ENCODE measurements at places on chromosomes 2 and 18.
A peak's percentile ranks its signal among the peaks of the same experiment; 100 is the strongest.

GRCh38 chr2:11155381-11156035 lies at the start of gene SLC66A3:
SLC66A3 (plus strand) TSS chr2:11155467; CDS start chr2:11155547, 80 bp downstream.
- DNase-seq = no peak

DNA sequence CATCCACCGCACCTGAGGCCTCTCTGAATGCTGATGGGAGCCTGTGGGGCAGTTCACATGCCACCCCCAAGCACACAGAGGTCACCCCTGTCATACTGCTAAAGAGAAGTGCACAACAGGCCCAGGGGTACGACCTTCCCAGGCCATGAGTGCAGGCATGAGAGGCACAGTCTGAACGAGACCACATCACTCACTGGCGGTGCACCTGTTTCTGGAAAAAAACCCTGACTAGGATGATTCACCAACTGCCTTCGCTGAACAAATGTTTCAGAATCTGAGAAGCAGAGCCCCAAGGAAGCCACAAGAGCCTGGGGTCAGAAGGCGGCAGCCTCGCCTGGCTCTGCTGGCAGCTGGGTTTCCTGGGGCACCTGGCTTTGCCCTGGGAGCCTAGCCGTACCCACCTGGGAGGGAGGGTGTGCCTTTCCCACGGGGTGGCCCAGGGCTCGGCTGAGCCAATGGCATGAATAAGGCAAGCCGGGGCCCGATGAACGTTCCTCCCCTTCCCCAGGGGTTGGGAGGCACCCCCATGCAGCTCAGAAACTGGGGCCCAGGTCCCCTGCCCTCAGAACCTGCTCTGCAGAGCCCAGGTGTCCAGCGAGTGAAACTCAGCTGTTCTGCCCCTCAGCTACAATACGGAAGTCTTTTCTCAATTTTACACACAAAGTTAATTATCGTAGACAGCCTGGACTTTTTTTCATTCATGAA lies 73.8 kb downstream of the HDAC4 start:
- DNase-seq = peak; percentile 32

DNA sequence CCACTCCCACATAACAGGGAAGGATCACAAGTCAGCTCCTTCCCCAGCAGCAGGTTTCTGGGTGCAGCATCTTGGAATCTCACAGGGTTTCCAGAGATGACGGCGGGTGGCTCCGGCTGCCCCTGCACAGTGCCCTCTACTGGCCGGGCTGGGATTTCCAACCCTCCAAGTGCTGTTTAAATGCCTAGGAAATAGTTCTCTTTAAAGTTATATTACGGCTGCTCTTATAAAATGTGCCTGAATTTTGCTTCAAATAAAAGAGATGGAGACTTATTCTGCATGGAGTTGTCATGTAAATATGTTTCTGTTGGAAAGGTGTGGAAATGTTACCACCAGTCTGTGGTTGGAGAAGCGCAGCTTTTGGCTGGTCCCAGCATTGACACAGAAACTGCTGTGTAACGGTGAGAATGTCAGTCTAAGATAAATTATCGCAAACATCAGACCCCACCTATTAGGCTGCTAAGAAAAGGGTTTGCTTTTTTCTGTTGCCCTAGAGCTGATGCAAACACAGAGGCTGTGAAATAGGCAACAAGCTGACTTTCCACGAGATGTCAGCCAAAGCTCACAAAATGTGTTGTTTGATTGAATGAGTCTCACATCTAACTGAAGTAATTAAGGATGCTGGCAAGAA lies 3.3 kb upstream of the HJURP start:
- peak; percentile 21 for DNase-seq

DNA sequence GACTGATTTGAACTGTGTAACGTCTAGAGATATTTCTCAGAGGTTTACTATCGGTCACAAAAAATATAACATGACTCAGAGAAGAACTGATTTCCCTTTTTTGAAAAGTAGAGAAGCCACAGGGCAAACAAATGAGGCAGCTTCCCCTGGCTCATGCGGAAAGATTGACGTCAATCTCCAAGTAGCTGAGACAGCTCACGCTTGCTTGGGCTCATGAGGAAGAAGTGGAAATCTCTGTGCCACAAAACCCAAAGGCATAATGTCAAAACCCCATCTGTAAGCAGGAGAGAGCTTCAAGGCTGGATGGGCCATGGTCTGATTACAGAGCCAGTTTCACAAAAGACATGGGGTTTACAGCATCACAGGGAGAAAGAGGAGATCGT lies 188.1 kb downstream of the ARL4C start:
- no peak for DNase-seq

- no peak for DNase-seq
Measured at GRCh38 chr2:119264781-119265692, 41.4 kb downstream of the STEAP3 start.

- DNase-seq = no peak
Measured at GRCh38 chr18:6021306-6022073, 126.2 kb upstream of the TMEM200C start.

GRCh38 chr2:232538671-232539070 lies 821 bp upstream of the CHRNG start:
- no peak for DNase-seq

DNA sequence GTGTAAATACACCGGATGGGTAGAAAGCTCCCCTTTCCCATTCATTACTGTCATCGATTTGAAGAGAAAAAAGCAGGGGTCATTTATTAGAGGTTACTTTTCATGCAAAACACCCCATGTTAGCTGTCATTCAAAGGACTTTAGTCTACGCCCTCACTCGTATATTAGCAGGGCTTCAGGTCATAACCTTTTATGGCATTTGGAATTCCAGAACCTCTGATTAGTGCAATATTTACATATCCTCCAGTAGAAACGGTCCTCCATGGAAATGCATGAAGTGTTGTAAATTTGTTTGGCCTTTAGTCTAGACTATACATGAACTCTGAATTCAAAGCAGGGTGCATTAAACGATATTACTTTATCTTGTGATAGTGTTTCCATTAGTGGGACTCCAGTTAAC lies 180.5 kb downstream of the ZNF516 start:
- no peak for DNase-seq

- DNase-seq = no peak
Measured at GRCh38 chr2:143877056-143877455, 642.9 kb downstream of the ZEB2 start.

GRCh38 chr18:5439986-5440696 lies 103.7 kb downstream of the EPB41L3 start:
- no peak for DNase-seq

DNA sequence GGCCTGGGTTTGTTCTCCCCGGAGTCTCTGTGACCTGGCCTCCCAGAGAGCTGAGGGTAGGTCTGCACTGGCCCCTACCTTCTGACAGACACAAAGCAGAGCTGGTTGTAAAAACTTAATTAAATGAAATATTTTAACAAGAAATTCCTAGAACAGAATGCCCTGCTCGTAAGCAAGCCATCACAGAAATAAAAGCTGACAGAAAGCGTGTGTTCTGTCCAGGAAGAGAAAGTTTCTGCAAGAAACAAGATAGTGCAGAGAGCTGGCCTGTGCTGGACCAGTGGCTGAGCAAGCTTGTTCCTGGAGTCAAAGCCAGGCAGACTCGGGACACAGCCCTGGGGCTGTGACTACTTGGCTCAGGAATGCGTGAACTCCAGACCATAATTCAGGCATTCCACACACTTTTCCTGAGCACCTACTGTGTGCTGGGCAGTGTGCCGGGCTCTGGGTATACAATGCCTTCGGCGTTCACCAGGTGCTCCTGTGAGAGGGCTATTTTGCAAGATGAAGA lies 51.6 kb downstream of the APOB start:
- no peak for DNase-seq

DNA sequence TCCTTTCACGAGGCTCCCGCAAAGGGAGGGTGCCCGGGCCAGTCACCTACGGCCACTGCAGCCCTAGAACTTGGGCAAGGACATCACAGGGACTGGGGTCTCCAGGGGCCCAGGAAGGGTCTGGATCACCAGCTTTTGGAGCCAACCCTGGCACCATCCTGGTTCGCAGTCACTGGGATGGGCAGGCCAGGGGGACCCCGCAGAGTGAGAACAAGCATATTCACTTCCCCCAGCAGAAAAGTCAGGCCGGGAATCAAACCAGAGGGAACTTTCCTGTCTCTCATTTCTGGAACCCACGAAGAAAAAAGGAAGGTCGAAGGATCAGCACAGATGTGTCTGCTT lies 15.4 kb downstream of the SMAD7 start:
- no peak for DNase-seq

DNA sequence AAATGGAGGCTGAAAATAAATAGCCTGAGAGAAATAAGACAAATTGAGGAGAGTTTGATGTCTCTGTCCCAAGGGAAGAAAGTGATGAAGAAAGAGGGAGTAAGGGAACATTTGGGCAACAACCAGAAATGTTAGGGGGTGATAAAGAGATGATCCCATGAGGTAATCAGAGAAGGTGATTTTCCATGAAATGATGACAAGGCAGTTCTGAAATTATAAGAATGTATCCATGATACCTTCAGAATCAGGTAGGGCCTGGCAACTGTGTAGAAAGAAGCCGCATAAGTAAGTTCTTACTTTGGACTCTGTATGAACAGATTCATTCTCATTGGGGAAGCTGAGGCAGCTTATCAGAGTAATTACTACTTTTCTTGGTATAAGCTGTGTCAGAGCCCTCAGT lies 106.1 kb downstream of the THSD7B start:
- no peak for DNase-seq

DNA sequence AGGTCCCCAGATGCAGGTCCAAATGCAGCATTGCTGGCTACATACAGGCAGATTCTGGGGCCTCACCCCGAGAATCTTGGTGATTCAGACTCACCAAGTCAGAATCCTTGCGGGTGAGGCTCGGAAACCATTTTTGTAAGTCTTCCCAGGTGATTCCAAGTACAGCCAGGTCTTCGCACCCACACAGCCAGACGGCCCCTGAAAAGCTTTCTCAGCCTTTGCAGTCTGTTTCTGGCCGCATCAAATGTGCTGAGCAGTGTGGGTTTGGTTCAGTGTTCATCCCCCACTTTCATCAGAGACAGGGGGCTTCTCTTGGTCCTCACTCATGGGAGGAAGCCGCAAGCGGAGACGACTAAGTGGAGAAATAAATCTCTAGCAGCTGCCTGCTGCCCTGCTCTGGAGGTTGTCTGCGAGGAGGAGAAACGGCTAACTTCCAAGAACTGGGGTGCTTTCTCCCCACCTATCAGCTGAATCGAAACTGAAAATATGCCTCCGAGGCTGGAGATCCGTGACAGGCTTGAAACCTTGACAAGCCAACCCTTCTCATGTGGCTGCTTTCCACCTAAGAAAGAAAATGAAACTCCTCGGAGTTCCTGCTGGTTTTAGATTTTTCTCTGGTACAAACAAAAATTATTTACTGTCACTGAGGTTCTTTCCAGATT lies 8.9 kb upstream of the TMEM185B start:
- no peak for DNase-seq

GRCh38 chr2:28422908-28423741 lies 30.5 kb downstream of the FOSL2 start:
- no peak for DNase-seq

DNA sequence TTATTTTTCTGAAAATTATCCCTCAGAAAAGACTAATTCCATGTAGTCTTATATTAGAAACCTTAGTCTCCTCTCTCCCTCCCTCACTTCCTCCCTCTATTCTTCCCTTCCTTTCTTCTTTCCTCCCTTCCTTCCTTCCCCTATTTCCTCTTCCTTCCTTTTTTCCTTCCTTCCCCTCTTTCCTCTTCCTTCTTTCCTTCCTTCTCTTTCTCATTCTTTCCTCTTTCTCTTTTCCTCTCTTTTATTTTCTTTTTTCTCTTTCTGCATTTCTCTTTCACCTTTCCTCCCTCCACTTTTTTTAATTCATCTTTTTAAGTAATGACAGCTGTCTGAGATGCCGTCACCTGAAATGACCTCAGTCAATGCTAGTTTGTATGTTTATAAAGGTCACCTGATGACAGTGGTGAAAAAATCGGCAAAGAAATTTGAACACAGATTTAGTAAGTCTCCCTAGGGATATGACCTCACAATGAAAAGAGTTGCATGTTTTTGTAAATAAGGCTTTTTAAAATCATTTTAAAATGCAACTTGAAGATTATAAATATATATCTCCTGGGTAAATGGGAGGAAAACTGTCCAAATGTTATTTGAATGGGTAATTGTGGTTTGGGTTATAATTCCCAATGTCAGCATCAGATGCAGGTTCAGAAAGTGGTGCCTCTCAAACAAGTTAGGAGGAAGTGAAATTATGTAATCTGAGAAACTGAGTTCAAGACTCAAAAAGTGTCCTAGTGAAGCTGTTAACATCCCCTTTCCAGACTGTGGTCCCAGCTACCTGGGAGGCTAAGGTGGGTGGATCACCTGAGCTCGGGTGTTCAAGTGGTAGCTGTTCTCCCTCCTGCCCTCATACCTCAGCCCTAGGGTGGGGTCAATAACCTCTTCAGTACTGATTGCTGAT lies 90.3 kb upstream of the ST3GAL5 start:
- no peak for DNase-seq

DNA sequence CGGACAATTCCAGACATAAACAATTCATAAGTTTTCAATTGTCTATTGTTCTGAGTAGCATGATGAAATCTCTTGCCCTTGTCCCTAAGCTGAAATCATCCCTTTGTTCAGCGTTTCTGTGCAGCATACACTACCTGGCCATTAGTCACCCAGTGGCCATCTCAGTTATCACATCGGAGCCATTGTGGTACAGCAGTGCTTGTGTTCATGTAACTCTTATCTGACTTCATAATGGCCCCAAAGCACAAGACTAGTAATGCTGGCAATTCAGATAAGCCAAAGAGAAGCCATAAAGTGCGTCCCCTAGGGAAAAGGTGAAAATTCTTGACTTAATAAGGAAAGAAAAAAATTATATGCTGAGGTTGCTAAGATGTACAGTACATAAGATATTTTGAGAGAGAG lies 127.2 kb downstream of the FHOD3 start:
- DNase-seq = no peak

- no peak for DNase-seq
Measured at GRCh38 chr2:232540441-232541041, 1.0 kb downstream of the CHRNG start.

DNA sequence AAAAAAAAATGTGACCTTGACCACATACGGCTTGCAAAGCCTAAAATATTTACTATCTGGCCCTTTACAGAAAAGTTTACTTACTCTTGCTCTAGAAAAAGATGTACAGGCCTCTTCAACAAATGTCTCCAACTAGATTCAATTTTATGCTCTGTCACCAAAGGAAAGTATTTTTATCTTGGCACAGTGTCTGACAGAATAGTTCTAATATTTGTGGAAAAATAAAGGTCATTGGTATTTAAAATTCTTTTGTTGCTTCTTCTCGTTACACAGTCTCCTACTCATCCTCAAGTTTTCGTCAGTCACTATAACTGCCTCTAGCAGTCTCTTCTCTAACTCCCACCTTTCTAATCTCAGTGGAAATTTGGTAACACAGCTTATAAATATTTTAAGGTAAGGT lies 1.4 kb downstream of the RBKS start:
- DNase-seq = no peak

- no peak for DNase-seq
Measured at GRCh38 chr2:108446703-108447102, 2.3 kb upstream of the GCC2 start.

GRCh38 chr2:132731441-132731840 lies 61.4 kb upstream of the LYPD1 start:
- no peak for DNase-seq

GRCh38 chr18:51068105-51068504 lies 38.1 kb downstream of the SMAD4 start:
- no peak for DNase-seq

GRCh38 chr2:9954136-9954535 lies 2.6 kb downstream of the GRHL1 start:
- DNase-seq = no peak

Measured in stimulated activated CD8-positive, alpha-beta memory T cell treated with anti-CD3 and anti-CD28 coated beads, Interleukin-4, amount 100 ng/mL, for 1 hour (primary cell).